Fibroblast of the aortic adventitia (primary cell): ENCODE measurements at places on chromosomes 1 and 21.

DNA sequence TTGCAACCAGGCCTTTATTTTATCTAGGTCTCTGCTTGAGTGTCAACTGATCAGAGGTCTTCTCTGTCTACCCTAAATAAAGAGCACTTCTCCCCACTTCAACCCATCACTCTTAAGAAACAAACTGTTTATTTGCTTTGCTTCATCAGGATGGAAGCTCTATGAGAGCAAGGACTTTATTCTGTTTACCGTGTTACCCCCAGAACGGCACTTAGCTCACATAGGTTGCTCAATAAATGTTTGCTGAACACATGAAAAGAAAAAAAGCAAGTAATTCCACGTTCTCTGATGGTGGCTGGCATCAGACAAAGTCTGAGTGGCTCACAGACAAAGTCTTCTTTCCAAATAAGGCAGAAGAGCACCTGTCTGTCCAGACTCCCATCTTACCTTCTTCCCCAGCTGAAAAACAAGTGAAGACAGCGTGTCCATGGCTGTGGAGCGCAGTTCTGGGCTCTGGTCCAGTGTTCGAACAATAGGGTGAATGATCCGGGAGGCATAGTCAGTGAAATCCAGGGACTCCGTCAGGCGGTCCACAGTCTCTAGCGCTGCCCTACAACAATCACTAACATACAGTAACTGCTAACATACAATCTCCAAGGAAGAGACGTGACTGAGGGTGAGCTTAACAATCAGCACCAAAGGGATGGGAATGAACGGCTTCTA lies 22.9 kb downstream of the ANGPTL7 start:
- no peak for DNase-seq

GRCh38 chr1:109712321-109712864 lies 342 bp downstream of the GSTM5 start:
- DNase-seq: no peak

DNA sequence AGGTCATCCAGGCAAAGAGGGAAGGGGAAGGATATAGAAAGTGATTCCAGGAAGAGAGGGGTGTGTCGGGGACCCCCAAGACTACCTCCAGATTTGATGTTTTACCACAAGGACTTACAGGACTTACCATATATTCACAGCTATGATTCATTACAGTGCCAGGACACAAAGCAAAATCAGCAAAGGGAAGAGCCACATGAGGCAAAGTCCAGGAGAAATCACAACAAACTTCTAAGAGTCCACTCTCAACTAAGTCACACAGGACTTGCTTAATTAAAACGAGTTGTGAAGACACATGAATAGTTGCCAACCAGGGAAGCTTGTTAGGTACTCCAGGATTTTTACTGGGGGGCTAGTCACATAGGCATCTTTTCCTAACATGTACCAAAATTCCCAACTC lies 217.3 kb downstream of the TTLL7 start:
- DNase-seq: no peak

GRCh38 chr1:86582161-86582560 lies 35.3 kb downstream of the CLCA4 start:
- DNase-seq: no peak

- DNase-seq: no peak
These were observed 70.4 kb downstream of the PLXNA2 start for GRCh38 chr1:208173749-208174148.

GRCh38 chr1:228838717-228839500 lies 103.6 kb downstream of the RHOU start:
- no peak for DNase-seq
